NCI-H1436 (cell line): ENCODE measurements at places on chromosomes 11 and 22.
A peak's percentile ranks its signal among the peaks of the same experiment; 100 is the strongest.

DNA sequence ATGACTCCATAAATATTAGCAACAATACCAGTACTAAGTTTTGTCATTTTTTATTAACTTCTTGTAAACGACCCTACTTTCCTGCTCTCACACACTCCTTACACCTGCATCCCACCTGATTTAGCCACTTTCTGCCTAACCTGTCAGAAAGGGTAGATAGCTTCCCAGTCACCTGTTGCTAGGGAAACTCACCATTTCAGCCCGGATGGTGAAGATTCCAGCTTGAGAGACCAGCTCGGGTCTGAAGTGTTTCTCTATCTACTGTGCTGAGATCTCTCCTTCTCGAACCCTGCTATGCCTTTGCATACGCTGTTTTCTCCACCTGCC, at the start of gene PARVG:
Gene PARVG (plus strand): TSS at position 220 of the 327 bp plus-strand sequence. CDS start 2,405 bp downstream, outside the sequence.
- DNase-seq = no peak

DNA sequence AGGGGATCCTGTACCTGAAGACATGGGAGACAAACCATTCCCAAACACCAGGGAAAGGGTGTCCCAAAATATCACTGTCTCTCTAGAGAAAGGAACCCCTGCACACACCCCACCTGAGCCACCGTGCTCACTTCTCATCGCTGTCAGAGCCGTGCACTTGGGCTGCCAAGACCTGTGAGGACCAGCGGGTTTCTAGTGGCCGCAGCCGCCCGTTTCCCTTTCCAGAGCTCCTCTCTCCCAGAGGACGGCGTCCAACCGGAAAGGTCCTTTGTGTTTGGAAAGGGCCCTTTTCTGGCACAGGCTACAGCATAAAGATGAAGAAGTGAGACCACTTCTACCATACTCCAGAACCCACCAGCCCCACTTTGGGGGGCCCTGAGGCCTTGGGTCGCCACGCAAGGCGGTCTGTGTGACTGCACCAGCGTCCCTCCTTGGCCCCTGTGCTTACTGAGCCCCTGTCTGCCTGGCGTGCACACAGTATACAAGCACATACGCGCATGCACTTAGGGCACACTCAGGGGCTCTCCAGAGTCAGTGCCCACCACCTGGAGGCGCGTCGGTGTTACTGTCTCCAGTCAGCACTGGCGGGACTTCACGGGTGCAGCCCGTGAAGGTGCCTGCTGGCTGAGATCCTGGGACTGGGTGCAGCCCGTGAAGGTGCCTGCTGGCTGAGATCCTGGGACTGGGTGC, 381.8 kb downstream of the TBC1D22A start:
- DNase-seq = peak; percentile 9

GRCh38 chr22:30226192-30226832, 20.2 kb downstream of the LIF start:
- DNase-seq = no peak

DNA sequence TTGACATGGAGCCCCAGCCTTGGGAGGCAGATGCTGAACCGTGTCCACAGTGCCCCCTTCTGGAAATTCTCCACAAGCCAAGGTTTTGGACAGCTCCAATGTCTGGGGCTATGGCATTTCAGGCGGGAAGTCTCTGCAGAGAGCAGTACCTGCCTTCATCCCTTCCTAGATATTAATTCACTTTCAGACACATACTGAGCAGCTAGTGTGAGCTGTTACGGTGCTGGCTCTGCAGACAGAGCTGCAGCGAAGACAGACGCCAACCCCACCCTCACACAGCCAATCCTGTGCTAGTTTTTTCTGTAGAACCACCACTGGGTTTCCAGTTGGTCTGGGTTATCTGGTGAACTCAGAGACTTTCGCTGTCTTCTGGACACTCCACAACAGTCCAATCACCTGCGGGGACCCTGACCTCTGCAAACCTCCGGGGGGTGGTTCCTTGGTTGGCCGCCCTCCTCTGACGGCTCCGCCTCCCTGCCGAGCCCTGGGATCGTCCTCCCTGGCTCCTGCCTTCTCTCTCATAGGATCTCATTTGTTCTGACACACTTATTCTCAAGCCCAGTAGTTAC, 9.1 kb downstream of the LMF2 start:
- peak; percentile 61 for DNase-seq

DNA sequence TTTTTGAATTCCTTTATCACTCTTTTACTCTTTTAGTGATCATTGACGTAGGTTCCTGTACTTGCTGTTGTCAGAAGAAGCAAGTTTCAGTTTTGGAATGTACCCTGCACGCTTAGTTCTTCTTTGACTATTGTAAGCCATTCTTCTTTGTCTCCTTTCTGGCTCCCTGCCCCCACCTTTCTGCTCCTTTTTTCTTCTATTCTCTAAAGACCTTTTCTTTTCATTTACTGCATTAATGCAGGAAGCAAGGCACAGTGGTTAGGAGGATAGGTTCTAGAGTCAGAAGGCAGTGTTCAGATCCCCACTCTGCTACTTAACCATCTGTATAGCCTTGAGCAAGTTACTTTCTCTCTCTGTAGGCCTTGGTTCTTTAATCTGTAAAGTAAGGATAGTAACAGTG, 33.7 kb upstream of the RAG2 start:
- no peak for DNase-seq

GRCh38 chr11:36622431-36623136, 24.5 kb upstream of the RAG2 start:
- peak; percentile 1 for DNase-seq

GRCh38 chr11:68928136-68928880, 24.6 kb downstream of the IGHMBP2 start:
- no peak for DNase-seq

- no peak for DNase-seq
These were observed 136.1 kb downstream of the DCDC1 start for GRCh38 chr11:31233425-31233824.

GRCh38 chr22:37896181-37896592, 9.9 kb upstream of the MICALL1 start:
- DNase-seq = no peak

DNA sequence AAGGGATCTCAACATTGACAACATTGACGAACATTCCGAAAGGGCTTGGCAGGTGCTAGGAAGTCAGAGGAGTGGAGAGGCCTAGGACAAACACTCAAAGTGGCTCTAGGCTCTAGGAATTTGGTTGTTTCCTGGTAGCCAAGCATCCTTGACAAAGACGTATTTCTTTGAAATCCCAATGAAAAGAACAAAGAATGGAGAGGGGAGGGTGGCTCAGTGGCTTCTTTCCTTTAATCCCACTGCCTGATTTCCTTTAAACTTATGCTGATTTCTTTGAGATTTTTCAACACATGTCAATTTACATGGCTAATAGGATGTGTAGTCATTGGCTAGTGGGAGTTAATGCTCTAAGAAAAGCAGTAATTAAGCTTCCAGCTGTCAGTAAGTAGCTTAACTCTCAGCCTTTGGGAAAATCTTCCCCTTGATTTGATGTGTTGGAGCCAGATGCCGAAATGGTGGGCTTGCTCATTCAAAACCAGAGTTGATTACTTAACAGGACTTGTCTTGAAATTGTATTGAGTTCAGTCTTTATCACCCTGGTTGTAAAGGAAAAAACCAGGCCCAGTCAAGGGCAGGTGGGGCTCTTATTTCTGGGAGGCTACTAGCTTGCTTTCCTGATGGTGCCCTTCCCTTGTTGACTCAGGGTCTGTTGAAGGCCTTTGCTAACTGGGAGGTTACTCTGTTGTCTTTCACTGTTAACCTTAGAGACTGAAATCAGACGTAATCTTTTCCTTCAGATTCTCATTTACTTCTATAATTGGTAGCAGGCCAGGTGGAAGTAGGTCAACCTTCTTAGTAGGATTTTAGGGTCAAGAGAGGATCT, 44.6 kb upstream of the SORL1-AS1 start:
- DNase-seq = no peak

DNA sequence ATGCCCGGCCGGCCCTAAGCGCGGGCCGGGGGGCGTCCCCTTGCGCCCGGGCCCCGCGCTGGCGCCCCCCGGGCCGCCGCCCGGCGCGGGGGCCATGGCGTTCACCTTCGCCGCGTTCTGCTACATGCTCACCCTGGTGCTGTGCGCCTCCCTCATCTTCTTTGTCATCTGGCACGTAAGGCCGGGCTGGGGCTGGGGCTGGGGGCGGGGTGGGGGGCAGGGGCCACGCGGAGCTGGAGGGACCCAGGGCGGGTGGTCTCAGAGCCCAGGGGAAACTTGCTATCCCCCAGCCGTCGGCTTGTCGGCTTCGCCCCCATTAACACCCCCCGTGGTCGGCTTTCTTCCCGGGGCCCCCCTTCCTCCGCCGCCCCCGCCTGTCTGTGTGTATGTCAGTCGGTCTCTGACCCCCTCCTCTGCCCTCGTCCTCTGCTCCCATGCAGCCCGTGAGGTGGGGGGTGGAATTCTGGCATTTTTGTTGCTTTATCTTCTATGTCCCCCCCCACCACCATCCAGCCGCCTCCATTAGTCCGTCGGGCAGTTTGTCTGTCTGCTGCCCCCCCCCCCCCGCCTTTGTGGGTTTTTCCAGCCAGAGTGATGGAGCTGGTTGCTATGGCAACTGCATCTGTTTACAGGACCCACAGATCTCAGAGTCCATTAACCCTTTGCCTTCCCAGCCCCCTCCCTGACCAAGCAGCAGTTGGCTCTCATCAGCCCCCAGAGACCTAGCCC, 552 bp downstream of the CNIH2 start:
- DNase-seq = no peak

GRCh38 chr11:1717745-1718144, 20.8 kb downstream of the KRTAP5-6 start:
- no peak for DNase-seq

DNA sequence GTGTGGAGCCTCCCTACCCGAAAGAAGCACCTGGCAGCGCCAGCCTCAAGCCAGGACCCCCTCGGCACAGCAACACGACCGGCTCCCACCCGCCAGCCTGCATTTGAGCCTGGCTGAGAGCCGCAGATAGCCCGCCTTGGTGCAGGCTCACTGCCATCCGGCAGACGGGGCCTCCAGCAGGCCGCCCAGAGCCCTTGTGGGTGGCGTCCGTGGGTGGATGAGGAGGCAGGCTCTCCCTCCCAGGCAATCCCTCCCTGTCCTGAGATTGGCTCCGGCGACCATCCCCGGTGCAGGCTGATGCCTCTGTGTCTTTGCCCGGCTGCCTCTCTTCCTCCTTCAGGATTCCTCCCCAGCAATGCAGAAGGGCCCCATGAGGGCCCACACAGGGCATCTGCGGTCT, 1527.9 kb downstream of the BRD1 start:
- no peak for DNase-seq

DNA sequence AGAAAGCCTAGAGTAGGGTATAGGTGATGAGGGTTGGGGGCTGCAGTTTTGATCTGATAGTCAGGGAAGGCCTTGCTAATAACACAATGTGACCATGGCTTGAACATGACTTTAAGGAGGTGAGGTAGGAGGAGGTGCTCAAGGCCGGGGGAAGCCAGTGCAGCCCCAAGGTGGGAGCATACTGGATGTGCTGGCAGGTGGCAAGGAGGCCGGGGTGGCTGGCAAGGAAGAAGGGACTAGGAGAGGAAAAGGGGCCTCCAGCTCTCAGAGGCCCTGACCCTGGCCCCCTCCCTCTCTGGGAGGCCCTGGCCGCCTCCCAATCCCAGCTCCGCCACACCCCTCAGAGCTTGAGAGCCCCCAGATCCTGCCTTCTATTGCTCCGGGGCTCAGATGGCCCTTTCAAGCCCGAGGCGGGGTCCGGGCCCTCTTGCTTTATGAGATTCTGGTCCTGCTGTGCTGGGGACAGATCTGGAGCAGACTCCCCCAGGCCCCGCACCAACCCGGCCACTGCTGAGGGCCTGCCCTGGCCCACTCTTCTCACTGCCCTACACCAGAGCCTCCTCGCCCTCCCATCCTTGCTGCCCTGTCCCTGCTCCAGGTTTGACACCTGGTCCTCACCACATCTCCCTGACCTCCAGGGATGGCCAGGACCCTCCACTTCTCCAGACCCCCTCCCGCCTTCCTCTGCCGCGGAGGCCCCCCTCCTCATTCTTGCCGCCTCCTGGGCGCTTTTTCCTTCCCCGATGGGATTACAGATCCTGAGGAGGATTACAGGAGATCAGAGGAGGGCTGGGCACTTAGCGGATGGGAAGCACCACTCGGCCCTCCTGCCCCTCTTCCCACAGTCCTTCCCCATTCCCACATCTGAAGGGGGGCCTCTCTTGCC, 1.8 kb downstream of the PITPNM1 start:
- no peak for DNase-seq

- DNase-seq = no peak
These were observed 148.2 kb upstream of the ARHGAP20 start for GRCh38 chr11:110860461-110860860.

GRCh38 chr11:13152264-13152663, 125.3 kb upstream of the BMAL1 start:
- no peak for DNase-seq

DNA sequence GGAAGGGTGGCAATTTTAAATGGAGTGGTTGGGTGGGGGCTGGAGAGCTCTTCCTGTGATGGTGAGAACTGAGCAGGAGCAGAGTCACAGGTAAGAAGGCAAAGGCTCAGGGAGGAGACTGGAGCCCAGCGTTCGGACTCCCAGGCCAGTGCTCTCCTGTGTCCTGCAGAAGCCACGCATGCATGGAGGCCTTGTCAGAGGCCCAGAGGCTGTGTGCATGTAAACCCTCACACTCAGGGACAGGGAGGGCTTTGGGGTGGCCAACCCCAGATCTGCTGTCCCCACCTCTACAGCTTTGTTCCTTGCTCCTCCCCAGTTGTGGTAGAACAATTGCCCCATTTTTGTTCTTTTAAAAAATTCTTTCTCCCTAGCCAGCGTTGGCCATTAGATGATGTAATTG, 130.4 kb upstream of the PARVA start:
- no peak for DNase-seq

- DNase-seq = no peak
These were observed 5.4 kb upstream of the MCAM start for GRCh38 chr11:119322360-119322739.

DNA sequence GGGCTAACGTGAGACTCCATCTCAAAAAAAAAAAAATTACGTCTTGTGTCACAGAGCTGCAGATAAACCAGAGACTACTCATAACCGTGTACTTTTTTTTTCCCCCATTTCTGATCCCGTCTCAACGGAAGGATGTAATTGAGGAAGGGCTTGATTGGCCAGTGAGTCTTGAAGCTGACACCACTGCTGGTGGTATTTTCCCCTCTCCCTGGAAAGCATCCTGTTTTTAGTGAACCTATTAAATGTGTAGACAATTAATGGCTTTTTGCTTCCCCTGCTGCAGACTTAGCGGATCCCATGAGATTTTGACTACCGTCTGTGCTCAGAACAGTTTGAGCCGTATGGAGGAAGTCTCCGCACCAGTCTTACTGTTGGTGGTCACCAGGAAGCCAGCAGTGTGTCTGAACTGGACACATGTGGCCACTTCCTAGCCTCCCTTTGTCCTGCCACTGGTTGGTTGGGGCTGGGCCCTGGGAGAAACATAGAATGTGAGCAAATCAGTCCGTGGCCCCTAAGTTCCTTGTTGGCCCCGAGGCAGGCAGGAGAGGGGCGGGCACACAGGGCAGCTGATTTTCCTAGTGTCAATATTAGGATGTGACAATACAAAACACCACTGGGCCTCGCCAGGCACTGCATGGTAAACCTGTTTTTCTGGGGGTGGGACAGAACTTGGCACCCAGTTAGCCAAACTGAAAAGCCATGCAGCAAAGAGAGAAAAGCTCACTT, 3.1 kb downstream of the BIK start:
- no peak for DNase-seq

DNA sequence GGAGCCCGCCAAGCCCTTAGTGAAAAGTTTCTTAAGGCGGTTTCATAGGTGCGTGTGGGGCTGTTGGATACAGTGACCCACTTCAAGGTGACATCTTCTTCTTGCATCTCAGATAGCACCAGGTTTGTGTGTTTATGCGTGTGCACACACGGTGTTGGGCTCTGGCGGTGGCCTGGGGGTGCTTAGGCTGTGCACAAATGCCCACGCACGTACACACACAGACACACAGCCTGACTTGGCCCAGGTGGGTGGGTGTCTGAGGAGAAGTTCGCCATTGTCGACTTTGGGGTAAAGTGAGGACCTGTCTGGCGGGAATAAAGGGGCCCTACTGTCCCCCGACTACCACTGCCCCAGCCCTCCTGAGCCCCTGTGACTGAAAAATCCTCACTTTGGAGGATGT, 103.8 kb downstream of the KCNQ1 start:
- no peak for DNase-seq
